ENCODE measurements at places on chromosomes 11 and 22. TPM values are rescaled to one million over a fixed set of nuclear protein-coding genes. Genes with fewer than 3 reads are reported as not detected.

Gene MPPED2
- total RNA-seq, result not detected

Gene PDE2A
- 112 TPM for total RNA-seq

Gene CASP5
- total RNA-seq, result not detected

Gene TMEM258
- total RNA-seq, result 64.7 TPM

Gene APOC3
- not detected for total RNA-seq

Gene LIPT2
- total RNA-seq, result 1.2 TPM

Gene SLC1A2
- not detected for total RNA-seq

Gene TEX54
- total RNA-seq, result not detected

Gene MS4A2
- total RNA-seq, result not detected

Gene PC
- 10.2 TPM for total RNA-seq

Gene LARGE2
- total RNA-seq, result not detected

Gene KCNJ11
- total RNA-seq, result 0.30 TPM

Gene LUZP2
- not detected for total RNA-seq

Gene RIBC2
- 0.84 TPM for total RNA-seq

Gene MB
- total RNA-seq, result not detected

Gene ASCL2
- total RNA-seq, result not detected

Gene ABCG4
- total RNA-seq, result not detected

Gene CD3D
- total RNA-seq, result not detected

Gene AP2A2
- total RNA-seq, result 46.4 TPM

Gene RGL4
- total RNA-seq, result not detected

Gene C1QTNF4
- total RNA-seq, result not detected

Gene CCDC188
- 8.3 TPM for total RNA-seq

Gene PATZ1
- 10.6 TPM for total RNA-seq

Gene PAK1
- 1.4 TPM for total RNA-seq

Gene FAM180B
- not detected for total RNA-seq

Gene DLG2
- total RNA-seq, result 0.20 TPM

Gene ROBO4
- 405 TPM for total RNA-seq

Gene FUT4
- total RNA-seq, result 4.4 TPM

Gene VSIG2
- total RNA-seq, result 0.07 TPM

Gene SDF2L1
- total RNA-seq, result 87.5 TPM

Gene TYR
- not detected for total RNA-seq

Gene CRYAB
- not detected for total RNA-seq

Gene SLN
- not detected for total RNA-seq

Gene LRRC4C
- total RNA-seq, result not detected

Gene CCDC15
- total RNA-seq, result 4.4 TPM
